ENCODE measurements at places on chromosomes 5 and 9. TPM values are rescaled to one million over a fixed set of nuclear protein-coding genes. Genes with fewer than 3 reads are reported as not detected.

The CCL27 gene
- not detected for polyA plus RNA-seq

The PDE6A gene
- 0.05 TPM for polyA plus RNA-seq

The ACER2 gene
- 0.85 TPM for polyA plus RNA-seq

The PELO gene
- 3.2 TPM for polyA plus RNA-seq

The FAT2 gene
- not detected for polyA plus RNA-seq

The AOPEP gene
- polyA plus RNA-seq = 4.5 TPM

The CCL28 gene
- 13.1 TPM for polyA plus RNA-seq

The SLC35D2 gene
- polyA plus RNA-seq = 11.0 TPM

The PFN3 gene
- not detected for polyA plus RNA-seq

The EFNA5 gene
- not detected for polyA plus RNA-seq
